ENCODE measurements at places on chromosomes 12 and 14. TPM values are rescaled to one million over a fixed set of nuclear protein-coding genes. Genes with fewer than 3 reads are reported as not detected.

Gene EPYC
- total RNA-seq: not detected

Gene FGF23
- total RNA-seq: not detected

Gene CSRP2
- total RNA-seq: 1.2 TPM

Gene RNASE2
- total RNA-seq: not detected

Gene HOXC9
- total RNA-seq: not detected

Gene ANGEL1
- 10.7 TPM for total RNA-seq

Gene C14orf132
- 2.8 TPM for total RNA-seq

DNA sequence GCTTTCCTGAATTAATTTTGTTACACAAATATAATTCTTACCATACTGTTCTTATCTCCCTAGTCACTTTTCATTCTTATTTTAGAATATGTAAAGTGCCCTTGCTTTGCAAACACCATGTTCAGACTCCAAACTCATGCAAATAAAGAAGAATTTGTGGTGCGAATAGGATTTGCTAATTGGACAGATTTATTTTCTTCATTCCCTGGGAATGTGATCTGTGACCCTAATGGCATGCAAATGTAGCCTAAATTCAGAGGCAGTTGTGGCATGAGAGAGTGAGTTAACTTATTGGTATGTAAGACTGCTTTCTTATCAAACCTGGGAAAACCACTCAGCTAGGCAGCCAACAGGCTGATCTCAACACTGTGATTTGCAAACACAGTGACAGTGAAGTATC, 10.0 kb downstream of the CAPZA3 start:
- ATAC-seq: no peak

DNA sequence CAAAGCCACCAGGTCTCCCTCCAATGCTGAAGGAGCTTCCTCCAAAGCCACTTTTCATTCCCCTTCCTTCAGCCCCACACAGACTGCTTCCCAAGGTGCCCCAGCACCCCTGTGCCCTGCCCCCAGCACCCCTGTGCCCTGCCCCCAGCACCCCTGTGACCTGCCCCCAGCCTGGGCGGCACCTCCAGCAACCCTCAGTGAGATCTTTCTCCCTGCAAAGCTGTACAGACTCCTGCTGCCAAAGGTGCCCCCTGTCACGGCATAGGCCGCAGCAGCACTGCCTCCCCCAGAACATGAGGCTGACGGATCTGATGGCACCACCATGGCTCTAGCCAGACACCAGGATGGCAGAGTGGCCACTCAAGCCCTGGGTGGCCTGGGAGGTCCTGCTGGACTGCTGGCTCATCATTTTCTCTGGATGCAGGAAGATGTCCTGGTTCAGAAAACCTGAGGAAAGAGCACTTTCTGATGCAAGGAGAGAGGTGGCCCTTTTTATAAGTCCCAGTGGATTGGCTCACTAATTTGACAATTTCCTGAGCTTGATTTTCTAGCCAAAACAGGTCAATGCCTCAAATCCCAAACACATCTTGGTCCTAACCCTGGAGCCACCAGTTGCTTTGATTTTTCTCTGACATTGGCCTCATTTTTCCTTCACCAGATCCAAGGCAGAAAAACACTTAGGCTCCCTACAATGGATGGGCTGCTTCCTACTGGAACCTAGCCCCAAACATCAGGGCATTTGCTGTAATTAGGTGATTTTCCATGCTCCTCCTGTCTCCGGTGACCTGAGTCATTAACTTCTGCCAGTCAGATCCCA, 32.7 kb upstream of the KRT77 start:
- ATAC-seq: no peak

DNA sequence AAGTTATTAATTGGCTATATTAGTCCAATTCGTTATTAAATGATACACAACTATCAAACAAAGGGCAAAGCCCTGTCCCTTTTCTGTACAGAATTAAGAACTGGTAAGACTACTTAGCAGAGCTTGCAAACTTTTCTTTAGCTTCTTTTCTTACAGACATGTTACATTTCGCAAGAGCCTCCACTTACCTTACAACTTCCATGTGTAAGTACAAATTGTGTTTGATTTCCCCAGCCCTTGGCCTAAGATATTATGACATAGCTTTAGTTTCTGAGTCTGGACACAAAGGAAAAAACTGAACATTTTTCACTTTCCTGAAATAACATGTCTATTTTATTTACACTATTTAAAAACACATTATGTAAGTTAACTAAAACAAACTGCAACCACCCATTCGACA, 1.7 kb downstream of the ATF7 start:
- ATAC-seq: no peak

- ATAC-seq: no peak
Measured at GRCh38 chr14:98501335-98501734, 770.7 kb downstream of the BCL11B start.

DNA sequence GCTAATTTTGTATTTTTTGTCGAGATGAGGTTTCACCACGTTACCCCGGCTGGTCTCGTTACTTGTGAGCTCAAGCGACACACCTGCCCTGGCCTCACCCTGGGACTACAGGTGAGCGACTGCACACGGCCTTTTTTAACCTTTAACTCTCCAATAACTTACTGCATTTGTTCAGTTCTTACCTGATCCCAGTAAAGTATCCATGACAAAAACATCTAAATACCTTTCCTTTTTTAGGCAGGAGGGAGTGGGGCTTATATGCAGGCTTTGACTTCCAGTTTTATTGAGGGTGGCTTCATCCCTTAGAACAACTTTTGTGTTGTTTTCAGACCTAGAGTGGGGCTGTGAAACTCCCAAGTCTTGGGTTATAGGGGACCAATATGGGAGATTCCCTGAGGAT, 68.3 kb downstream of the DENND5B start:
- ATAC-seq: no peak

- ATAC-seq: no peak
Measured at GRCh38 chr12:50951112-50951511, 1.2 kb upstream of the HIGD1C start.

DNA sequence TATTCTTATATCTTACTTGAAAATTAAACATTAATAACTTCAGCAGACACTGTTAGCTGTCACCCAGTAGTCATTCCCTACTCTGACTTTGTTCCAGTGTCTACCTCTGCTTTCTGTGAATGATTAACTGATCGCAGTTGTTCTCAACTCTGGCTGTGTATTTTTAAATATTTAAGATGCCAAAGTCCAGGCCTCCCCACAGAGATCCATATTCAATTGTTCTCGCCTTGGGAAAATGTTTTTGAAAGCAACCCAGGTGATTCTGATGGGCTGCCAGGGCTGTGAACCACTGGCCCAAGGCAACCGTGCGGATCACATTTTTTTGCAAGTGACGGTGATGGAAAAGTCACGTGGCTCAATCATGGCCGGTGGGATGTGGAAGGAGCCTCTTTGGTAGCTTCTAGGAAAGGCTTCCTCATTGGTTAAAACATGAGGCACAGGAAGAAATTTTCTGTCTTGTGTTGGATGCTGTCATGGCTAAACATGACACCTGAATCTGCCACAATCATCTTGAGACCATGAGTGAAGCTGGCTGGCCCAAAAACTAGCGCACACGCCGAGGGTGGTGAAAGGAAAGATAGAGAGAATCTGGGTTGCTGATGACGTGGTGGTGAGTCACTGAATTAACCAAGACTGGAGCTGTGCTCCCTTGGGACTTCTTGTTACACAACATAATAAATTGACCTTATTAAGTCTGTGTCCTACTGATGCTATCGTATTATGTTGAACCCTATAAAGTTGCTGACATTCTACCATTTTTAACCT, 37.2 kb downstream of the RDH12 start:
- ATAC-seq: peak; percentile 89

DNA sequence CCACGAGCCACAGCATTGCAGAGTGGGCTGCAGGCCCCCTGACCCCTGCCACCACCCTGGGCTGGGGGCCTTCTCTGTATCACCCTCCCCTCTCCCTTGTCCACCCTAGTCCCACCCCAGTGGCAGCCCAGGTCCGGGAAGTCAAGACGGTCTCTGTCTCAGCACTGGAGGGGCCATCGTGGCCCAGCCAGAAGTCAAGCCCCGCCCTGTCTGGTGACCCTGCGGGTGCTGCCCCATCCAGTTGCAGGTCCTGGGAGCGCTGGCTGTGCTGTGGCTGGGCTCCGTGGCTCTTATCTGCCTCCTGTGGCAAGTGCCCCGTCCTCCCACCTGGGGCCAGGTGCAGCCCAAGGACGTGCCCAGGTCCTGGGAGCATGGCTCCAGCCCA, 2.7 kb downstream of the PLD4 start:
- ATAC-seq: no peak

DNA sequence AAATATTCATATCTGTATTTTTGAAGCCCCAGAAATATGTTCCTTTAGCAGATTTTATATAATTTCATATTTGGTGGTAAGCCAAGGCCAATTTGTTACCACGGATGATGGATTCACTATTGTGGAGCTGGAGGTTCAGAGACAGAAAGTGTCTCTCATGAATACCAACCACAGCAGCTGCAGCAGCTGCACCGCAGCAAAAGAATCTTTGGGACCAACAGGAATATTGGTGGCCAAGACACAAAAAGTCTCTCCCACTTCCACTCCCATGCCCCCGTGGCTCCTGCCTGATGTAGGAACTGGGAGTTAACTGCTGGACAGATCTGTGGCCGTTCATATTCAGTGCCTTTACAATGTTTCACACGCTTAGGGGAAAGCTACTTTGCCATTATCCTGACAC, 155.3 kb downstream of the ADAMTS20 start:
- ATAC-seq: no peak

- no peak for ATAC-seq
Measured at GRCh38 chr14:94773061-94773648, 3.2 kb upstream of the GSC start.

GRCh38 chr14:78292003-78292402, 121.8 kb downstream of the NRXN3 start:
- no peak for ATAC-seq

DNA sequence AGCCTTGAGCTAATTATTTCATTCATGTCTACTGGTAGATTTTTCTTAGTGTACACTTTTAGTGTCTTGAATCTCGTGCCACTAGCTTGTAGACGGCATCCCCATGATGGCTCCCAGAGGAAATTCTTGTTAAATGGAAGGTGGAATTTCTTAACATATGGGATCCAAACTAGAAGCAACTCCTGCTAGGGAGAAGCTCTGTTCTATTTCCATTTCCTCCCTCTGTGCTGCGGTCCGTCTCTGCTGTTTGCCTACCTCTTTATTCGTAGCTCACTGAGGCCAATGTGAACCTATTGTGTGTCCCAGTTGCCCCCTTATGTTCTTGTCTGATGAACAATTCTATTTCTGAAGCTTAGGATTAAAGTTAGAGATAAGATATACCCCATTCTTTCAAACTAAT, 588 bp downstream of the PIK3C2G start:
- no peak for ATAC-seq

DNA sequence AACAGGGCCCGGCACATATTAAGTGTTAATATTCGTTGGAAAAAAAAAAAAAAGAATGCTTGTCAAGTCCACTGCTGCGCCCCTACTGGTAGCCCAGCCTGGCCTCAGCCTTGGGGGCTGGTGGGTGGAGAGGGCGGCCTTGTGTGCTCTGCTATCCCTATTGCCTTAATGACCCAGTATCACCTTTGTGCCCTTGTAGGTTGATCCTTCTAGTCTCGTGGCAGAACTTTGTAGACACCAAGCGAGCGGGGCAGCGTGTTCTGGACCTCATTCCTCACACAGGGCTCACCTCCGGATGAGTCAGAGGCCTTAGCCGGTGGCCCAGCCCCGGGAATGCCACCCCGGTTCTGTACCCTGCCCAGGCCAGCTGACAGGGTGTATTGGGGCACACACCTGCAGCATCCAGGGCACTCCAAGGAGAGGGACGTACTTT, 1.8 kb upstream of the RCOR1 start:
- ATAC-seq: no peak

DNA sequence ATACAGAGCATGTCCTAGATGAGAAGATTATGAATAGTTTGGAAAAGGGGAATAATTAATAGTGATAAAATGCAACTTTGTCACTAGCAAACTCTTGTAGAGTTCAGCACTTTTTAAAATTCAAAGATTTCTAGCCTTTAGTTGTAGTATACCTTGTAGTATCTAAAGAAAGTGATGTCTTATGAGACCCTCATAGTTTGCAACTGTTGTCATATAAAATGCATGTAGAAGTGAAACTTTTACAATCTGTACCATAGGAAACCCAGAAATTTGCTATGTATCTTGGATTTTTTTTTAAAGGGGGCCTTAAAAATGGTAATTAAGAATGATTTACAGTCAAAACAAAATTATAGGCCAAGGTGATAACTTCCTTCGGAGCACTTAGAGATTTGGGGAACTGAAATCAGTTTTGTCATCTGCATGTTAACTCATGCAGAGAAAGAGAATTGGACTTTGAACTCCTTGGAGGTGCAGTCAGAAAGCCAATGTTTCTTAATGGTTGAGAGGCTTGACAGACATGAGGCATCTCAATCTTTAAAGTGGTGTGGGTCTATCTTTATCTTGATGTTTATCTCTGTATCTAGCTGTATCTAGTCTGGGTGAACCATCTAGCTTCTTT, 1.3 kb downstream of the LRRK2 start:
- ATAC-seq: no peak

- no peak for ATAC-seq
Measured at GRCh38 chr12:66048835-66049537, 81.6 kb downstream of the LLPH start.

DNA sequence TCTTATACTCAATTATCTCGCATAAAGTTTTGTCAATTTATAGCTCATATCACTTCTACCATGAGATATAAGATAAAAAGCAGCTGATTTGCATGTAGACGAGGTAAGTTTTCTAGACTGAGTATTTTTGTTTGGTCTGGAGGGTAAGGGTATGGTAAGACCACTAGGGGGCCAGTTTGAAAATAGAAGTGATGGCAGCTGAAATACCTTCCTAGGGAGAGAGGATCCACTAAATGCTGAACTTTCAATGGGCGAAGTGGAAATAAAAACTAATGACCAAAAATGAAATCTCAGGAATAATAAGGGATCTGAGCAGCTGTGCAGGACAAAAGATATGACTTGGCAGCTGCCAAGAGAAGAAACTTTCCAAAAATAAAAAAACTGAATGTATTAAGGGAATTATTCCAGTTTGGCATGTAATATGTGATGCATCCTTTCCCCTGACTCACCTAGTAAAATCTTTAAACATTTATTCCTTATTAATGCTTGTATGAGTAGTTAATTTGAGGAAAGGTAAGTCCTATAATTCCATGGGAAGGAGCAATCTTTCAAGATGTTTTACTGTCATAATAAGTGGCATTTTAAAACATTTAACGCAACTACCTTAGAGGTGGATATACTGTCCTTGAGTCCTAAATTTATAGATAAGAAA, 754.5 kb downstream of the C12orf50 start:
- ATAC-seq: no peak

- no peak for ATAC-seq
Measured at GRCh38 chr14:61109288-61109687, 128.2 kb downstream of the SLC38A6 start.

- ATAC-seq: no peak
Measured at GRCh38 chr12:117521346-117521745, 159.9 kb upstream of the NOS1 start.

GRCh38 chr12:75577812-75578211, 66.4 kb upstream of the KRR1 start:
- no peak for ATAC-seq

- ATAC-seq: no peak
Measured at GRCh38 chr12:41552588-41552987, 364.5 kb downstream of the PDZRN4 start.

- ATAC-seq: no peak
Measured at GRCh38 chr12:25130741-25131188, 64.2 kb downstream of the DNAI7 start.

GRCh38 chr14:91036741-91037469, 23.5 kb downstream of the RPS6KA5 start:
- ATAC-seq: peak; percentile 57
